ENCODE measurements at places on chromosomes 12 and 14.

DNA sequence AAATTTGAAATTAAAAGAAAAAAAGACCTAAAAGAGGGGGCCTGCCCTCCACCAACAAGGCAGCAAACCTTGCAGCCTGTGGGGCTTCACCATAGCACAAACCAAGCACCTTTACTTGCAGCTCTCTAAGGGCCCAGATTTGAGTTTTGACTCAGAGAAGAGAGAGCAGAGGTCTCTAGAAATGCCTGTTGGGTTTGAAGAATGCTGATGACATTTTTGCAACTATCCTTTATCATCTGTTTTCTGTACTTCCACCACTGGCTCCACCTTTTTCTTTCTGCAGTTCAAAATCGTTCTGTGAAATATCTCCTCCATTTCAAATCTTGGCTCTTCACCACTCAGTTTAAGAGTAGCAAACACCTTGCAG, 83.8 kb upstream of the HMGA2 start:
- DNase-seq = no peak

DNA sequence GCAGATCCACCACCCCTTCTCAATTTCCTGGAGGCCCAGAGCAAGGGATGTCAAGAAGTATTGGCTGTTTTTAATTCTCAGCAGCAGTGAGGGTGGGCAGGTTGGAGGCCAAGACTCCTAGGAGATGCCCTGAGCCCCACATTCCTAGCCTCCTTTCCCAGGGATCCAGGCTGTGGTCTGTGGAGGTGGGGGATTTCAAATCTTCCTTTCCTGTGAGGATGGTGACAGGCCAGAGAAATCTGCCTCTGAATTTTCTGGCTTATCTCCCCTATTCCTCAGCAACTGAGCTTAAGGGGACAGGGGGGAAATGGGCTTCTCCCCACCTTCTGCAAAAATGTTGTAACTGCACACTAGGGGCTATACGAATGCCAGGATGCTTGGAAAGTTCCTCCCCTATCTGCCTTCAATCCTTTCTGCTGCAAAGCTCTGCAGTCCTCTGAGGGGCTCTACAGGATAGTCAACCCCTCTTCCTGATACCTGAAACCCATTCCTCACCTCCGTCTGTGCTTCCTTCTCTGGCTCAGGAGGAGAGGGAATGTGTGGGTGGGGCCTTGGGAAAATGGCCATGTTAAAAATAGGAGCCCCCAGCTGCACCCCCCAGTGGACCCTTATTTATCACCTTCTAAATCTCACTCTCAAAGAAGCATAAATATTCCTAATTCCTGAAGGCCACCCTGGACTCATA, 6.6 kb downstream of the GPR84 start:
- no peak for DNase-seq

- no peak for DNase-seq
Measured at GRCh38 chr14:68474741-68475140, 318.1 kb downstream of the ZFP36L1 start.

DNA sequence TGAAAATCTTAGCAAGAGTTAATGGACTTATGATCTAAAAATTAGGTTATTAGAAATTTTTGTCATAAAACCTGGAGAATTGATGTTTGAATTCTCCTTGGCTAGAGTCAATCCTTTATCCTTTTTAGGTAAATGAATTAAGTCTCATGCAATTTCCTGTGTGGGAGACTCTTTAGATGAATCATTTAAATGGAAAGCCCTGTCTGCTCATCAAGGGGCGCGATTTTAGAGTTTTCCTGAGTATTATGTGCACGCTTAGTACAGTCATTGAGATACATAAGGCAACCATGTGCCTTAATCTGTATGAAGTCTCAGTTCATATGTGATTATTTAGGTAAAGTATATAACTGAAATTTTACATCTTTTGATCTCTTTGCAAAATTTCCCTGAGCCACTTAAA, 974.7 kb downstream of the NRXN3 start:
- DNase-seq = no peak

DNA sequence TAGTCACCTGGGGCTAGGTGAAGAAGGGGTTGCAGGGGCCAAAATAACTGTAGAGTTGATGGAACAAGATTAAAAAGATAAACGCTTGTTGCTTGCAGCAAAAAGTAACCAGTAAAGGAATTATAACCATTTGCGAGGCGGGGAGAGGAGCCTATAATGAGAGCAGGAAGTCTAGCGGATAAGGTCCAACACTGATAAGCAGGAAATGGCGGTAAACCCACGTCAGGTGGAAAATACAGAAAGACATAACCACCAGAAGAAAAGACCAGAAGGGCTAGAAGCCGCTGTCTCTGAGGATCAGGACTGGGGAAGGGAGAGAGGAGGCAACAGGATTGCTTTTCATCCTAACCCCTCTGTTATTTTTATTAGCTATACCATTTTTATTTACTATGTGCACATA, 303.3 kb downstream of the DPF3 start:
- no peak for DNase-seq

- DNase-seq = no peak
Measured at GRCh38 chr12:25524366-25524765, 28.7 kb downstream of the LMNTD1 start.

DNA sequence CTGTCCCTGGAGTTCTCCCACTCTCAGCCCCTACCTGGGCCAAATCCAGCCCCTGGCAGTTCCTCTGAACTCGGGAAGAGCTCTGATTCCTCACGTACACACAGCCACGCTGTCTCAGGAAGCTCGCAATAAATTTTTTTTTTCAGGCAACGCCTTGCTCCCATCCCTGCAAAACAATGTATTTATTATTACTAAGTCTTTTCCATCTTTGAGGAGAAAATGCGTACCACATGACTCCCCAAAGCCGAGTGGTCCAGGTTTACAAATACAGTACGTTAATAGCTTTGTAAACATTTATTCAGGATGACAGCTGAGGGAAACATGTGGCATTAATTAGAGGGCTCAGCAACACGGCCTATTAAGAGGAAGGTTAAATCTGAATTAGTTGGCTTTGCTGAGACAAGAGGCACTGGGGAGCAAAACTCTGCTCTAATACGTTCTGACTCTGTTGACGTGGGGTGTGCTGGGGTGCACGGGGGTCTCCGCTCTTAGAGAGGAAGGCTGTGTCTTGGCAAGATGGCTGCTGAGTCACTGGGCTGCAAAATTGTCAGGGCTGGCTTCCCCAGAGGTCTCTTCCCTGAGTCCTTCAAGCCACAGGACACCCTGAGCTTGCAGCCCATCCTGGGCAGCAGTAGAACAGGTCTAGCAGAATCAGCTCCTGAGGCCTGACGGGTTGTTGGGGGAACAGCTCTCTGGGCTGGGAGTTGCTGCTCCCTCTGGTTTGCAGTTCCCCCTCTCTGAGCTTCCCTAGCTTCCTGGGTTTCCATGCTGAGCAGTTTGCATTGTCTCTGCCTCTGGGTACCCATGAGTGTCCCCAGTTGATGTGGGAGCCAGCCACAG, 185.2 kb upstream of the TBX3 start:
- DNase-seq = no peak

- DNase-seq = no peak
Measured at GRCh38 chr14:28783664-28784063, 17.1 kb downstream of the FOXG1 start.

DNA sequence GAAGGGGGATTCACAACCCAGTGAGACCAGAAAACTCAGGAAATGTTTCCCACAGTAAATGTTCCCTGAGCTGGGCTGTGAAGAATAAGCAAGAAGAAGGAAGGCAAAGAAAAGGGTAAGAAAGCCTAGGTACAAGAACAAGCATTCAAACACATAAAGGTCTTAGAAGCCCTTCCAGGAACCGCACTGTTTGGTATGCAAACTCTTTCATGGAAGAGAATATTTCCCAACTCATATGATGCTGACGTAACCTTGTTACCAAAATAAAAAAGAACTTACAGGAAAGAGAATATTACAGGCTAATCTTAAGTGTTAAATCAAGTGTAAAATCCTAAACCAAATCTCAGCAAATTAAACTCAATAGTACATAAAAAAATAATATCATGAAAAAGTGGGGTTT, 23.6 kb downstream of the MED6 start:
- DNase-seq = no peak

GRCh38 chr14:64671591-64671990, 32.6 kb upstream of the PLEKHG3 start:
- no peak for DNase-seq

DNA sequence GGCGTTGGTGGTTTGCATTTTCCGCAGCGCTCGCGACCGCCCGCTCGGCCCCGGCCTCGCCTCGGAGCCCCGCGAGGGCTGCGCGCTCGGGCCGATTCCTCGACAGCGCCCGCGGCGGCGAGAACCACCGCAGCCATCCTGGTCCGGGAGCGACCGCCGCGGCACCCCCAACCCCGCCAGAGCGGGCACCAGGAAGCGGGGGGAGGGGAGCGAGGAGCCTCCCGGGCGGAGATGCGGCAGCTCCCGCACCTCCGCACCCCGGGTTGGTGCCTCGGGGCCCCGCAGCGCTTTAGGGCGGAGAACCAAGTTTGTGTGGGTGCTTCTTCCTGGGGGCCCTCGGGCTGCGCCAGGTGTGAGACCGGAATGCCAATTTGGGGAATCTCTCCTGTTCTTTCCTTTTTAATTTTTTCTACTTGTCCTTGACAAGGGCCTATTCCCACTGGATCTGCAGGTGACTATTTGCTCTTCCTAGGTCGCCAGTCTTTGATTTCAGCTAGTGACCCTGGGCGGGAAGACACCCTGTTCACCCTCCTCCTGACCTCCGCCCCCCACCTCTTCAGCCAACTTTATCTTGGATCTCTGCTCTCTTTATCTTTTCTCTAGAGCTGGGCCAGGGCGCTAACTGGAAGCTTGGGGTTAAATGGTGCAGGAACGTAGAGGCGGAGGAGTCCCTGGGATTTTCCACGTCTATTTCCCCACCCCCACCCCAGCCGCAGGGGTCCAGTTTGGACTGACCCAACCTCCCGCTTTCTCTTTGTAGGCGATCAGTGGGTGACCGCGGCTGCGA, at the start of gene SOCS2:
TSS of gene SOCS2 (plus strand) at position 751 of the 787 bp plus-strand sequence. CDS start 223 bp downstream, outside the sequence.
- no peak for DNase-seq

DNA sequence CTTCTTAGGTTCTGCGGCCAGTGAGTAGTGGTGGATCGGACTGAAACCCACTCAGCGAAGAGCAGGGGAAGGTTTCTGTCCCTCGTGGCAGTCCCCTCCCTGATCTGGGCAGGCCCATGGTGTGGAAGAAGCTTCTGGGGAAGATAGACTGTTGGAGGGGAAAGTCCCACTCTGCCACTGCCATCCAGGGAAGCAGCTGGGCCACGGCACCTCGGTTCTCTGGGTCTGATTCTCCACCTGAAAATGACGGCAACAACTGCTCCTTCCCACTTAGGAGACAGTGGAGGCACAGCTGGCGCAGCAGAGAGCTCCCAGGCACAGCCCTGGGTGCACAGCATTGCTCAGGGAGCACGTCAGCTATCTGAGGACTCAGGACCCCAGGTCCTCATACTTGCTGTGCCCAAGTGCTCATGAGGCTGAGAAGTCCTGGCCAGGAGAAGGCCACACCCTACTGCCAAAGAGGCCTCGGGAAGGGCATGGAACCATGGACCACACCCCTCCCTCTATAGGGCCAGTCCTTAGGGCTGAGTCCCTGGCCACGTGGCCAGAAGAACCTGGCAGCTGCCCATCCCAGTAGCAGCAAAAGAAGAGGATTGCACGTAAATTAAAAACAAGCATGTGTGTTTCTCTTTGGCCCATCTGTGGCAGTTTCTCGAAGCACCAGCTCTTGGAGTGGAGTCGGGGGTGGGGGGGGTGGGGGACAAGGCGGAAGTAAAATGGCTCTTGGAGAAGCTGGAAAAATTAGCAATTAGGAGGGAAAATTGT, 85.3 kb upstream of the BCL11B start:
- DNase-seq = no peak

DNA sequence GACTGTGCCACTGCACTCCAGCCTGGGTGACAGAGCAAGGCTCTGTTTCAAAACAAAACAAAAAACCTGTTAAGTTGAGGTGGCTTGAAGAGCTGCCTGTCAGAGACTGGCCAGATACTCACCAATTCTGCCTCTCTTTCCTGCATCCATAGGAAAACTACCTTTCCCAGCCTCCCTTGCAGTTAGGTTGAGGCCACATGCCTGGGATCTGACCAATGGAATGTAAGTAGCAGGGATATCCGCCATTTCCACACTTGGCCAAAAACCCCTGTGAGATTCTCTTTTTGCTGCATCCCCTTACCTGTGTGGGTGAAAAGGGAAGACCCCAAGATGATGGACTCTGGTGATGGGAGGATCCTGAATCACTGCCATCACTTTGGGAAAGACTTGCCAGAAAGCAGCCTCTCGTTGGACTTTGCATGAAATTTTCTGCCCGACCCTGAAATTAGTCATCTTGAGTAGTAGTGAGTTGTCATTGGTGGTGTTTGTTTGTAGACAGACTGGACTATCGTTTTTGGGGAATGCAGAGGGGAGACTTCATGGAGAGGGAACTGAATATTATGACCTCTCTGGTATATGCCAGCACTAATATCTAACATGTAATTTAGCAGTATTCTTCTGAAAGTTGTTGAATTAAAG, 14.0 kb downstream of the GPR68 start:
- DNase-seq = no peak

DNA sequence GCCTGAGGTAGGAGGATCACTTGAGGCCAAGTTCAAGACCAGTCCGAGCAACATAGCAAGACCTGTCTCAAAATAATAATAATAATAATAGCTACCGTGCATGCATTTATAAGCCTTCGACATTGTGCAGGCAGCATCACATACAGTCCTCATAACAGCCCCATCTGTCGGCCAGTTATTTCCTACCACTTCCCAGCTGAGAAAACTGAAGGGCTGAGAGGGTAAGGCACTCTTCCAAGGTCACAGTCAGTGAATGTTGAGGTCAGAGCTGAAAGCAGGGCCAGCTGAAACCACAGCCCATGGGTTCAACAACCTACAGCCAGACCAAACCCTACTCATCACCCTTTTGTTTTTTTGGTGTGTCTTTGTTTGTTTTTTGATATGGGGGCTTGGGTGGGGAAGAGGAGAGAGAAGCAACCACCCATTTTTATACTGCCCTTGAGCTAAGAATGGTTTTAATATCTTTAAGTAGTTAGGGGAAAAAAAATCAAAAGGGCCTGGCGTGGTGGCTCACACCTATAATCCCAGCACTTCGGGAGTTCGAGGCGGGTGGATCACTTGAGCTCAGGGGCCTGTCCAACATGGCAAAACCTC, 16.8 kb upstream of the ITPK1 start:
- no peak for DNase-seq

DNA sequence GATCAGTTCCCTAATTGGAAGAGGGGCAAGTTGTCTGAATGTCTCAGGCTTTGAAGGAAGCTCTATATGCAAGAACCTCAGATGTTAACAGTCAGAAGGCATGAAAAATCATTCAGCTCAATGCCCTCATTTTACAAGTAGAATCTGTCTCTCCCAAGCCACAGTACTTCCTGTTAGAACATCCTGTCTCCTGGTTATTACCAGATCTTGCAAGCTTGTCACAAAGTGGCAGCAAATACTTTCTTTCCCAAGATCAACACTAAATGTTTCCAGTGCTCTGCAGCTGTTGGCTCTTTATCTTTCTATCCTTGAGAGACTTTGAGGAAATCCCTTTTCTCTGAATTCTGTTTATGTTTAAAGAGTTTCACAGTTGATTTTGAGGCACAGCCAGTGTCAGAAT, 235.5 kb downstream of the AKAP6 start:
- no peak for DNase-seq

GRCh38 chr12:108356835-108357806, 18.0 kb upstream of the CMKLR1 start:
- no peak for DNase-seq
